ENCODE measurements at places on chromosomes 12 and 14.

DNA sequence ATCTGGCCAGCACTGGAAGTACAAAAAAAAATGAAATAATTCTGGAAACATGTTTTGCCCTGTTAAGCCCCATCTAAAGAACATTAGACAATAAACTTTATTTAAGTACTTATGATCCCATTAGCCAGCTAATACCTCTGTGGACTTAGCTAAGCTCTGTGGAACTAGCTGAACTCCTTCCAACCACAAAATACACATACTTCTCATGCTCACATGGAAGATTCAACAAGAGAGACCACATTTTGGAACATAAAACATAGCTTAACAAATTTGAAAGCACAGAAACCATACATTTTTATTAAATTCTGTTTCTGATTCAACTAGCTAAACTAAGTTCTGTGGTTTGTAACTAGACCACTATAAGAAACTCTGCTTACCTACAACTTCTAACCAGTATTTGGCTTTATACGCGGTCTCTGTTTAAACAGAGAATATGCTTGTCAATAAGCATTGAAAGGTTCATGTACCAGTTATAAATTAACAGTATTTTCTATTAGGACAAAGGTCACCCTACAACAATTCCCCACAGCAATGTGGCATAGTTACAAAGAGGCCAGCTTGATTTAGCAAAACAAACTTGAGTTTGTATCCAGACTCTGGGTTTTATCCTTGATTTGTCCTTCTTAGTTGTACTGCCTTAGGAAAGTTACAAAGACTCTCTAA lies 300.1 kb downstream of the C12orf50 start:
- no peak for DNase-seq

DNA sequence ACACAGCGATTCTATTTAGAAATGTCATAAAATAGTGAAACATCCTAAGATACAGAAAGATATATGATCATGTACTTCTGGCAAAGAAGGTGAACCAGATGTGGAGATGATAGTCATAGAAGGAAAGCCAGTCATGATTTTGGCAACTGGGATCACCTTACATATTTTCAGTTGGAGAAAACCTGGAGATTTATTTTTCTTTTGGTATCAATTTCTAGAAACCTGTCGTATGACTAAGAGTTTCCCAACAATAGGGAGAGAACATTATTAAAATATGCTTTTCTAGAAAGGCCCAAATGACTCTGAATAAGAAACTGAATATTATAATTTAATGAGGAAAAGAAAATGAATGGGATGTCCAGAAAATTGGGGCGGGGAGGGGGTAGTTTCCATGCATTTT lies 396.4 kb downstream of the ZFP36L1 start:
- DNase-seq, result no peak

DNA sequence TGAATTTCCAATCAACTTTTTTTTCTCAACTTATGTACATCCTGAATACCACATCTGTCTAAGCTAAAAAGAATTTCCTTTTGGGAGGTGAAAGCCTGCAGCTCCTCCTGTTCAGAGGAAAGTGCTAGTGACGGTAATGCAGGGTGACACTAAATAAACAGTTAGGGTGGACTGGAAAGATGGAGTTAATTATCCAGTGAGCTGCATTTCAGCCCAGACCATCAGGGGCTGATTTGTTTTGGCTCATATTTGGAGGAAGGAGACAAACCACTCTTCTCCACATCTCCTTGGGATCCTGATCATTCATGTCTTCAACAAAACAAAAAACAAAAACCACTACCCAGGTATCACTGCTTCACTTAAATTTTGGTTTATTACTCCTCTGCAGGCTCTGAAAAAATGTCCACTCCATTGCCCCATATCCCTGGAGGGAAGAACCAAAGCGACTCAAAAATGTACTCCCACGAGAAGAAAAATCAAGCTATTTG lies 5.1 kb upstream of the SIX1 start:
- DNase-seq, result no peak

DNA sequence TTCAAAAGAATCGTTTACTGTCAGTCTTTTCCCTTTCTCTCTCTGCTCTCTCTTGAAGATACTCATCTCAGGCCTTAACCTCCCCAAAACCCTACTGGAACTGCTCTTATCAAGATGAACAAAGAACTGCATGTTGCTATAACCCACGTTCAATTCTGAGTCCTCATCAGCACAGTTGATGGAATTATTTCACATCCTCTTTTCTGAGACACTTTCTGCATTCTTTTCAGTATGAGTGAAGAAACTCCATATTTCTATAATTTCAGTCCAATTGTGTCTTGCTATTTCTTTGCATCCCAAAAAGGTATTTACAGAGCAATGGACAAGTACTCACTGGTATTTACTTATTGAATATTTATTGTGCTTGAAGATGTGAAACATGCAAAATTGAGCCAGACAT lies 160.1 kb upstream of the CPNE8 start:
- no peak for DNase-seq

- DNase-seq, result peak; percentile 91
These were observed 4.2 kb downstream of the CALM1 start for GRCh38 chr14:90400904-90401561.
